Brain pericyte (primary cell): ENCODE measurements at places on chromosomes 7 and 10.

DNA sequence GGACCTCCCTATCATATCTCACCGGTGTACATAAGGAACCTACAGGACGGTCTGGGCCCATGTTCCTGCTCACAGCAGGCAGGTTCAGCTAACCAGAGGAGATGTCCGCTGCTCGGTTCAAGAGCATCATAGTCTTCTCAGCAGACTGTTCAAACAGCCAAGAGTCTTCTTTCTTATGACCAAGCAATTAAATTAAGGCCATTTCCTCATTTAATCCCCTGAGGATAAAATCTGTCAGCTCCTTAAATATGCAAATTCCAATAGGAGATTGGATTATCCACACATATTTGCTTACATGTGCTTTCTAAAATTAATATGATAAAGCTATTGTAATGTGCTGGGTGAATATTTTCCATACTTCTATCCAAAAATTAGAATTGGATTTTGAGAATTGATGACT is 59.7 kb downstream of the LMBR1 start:
- DNase-seq, result no peak

- DNase-seq, result no peak
Observed at GRCh38 chr7:2168615-2169311, 64.0 kb downstream of the MAD1L1 start.

DNA sequence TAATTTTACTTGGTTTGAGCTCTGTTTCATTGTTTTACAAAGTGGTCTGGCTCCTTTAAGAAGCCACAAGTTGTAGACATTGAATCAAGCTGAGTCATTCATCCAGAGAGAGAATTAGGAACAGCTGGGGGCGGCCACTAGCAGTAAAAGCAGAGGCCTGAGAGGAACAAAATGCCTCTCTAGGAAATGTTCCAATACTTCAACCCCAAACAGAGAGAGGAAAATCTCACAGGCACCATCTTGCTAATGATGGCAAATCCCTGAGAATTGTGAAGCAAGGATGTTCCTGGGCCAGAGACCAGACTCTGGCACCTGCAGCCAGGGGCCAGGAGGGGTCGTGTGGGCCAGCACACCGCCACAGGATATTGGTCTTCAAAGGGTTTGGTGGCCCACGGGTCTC is 26.5 kb upstream of the TRIL start:
- DNase-seq, result peak; percentile 26

DNA sequence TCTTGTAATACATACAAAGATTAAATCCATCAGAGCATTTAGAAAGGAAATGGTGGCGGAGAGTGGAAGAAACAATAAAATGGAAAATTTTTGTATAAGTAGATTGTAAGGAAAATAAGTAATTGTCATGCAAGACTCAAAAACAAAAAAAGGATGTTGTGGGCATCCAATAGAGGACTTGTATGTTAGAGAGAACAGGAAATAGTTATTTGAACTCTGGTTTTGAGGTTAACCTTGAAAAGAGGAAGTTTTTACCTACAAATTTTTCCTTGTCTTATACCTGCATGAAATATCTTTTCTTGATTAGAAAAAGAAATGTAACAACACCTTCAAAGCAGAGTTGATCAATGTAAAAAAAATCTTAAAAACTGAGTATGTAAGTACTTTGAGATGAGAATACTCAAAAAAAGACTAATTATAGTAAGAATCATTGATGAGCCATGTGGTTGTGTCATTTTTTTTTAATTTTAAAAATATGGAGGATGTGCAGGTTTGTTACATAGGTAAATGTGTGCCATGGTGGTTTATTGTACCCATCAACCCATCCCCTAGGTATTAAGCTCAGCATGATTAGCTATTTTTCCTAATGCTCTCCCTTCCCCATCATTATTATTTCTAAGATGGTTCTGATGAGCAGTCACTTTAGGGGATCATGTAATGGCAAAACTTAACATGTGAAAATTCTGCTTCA is 11.9 kb downstream of the TMEM106B start:
- no peak for DNase-seq

DNA sequence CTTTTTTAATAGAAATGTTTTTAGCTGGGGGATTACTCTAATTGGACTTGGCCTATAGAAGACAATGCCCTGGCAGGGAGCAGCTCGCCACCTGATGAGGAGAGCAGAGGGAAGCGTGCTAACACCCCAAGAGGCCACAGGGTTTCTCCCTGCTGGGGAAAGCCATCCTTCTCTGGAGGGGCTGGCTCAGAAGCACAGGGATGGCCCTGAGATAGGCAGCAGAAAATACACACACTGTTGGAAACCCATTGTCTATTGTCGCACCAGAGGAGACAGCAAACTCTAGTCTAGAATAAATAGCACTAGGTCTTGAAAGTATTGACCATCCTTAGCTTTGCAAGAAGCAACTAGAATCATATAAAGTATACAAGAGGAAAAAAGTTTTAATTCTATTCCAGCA is 5.4 kb downstream of the COBL start:
- no peak for DNase-seq

DNA sequence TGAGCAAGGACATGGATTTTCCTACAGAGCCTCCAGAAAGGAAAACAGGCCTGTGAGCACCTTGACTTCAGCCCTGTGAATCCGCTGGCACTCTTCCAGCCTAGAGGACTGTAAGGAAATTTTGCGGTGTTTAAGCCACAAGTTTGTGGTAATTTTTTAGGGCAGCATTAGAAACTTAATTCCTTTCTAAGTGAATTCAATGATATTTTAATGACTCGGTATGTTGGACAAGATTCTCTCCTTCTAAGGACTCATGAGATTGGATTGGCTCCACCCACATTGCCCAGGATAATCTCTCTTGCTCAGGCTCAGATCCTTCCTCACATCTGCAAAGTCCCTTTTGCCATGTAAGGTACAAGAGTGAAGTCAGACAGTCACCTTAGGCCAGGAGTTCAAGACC is 4.5 kb downstream of the LYZL2 start:
- DNase-seq, result no peak

GRCh38 chr10:60806921-60807320 is 28.6 kb downstream of the CDK1 start:
- DNase-seq, result no peak

DNA sequence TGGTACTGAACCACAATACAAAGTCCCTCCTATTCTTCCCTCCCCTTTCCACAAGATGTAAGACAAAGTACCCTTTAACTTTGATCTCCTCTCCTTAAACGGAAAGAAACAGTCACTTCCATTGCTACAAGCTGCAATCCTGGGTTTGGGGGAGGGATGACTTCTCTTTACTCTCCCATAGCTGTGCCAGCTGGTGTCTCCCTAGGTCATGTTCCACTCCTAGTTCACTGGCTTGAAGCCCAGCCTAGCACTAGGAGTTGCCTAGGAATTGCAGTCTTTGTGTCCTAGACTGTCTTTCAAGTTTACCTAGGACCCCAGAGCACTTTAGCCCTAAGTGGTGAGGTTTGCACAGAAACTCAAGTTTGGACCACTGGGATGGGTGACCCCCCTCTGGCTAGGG is 311.1 kb downstream of the HPSE2 start:
- no peak for DNase-seq

DNA sequence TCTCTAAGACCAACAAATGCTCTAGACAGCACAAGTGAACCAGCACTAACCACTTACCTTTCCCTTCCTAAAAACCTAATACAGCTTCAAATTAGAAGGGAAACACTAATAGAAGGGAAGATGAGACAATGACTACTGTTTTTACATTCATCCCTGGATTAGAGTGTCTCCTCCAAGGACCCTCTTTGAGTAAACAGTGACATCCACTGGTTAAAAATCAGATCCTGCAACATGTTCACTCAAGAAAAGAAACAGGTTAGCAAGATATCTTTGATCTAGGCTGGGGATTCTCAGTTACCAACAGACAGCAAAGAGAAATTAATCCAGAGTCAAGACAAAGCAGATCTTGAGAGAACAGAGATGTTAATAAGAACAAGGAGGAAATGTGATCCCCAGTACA is 177.7 kb upstream of the GHITM start:
- DNase-seq, result no peak

DNA sequence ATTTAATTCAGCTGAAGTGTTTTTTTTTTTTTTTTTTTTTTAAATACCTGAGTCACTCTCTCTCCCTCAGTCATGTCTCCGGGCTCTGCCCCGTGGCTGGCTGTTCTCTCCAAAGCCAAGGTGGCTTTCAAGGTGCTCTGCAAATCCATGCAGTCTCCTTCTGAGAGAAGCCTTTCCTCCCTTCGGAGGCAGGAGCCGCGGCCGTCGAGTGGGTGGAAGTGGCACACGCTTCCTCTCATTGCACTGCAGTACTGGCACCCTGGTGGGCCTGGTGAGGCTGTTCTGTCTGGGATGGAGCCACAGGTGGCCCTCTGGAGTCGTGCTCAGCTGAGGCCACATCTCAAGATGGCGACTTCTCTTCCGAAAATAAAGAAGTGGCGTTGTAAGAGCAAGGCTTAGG is 221.8 kb downstream of the GLRX3 start:
- no peak for DNase-seq

GRCh38 chr10:79299397-79300241 is 47.6 kb upstream of the PPIF start:
- peak; percentile 69 for DNase-seq

DNA sequence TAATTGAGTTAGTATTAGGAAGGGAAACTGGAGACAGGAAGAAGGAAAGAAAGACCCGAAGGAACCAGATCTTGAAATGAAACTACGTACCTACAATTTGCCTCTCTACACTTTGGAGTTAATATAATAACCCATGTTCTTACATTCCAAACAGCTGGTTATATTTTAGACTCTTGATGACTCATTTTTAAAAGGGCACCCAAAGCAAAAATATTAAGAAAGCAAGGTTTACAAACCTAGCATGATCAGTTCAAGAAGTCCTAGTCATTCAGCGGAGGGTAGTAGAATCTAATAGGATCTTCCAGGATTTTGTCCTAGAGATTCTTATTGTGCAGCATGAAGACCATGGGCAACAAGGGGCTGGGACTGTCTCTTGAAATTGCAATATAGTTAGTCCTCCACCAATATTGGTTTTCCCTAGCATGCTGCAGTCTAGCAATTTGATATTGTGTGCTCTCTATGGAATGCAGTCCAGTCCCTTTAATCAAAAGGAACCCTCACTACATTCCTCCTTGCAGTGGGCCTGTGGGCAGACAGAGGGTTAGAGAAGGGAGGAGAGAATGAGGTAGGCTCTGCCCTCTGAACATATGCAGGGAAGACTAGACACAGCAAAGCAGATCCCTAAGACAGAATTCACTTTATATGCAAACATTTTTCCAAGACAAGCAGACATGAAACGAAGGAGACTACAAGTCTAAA is 230.3 kb downstream of the INHBA start:
- DNase-seq, result no peak

- DNase-seq, result no peak
Observed at GRCh38 chr10:125003901-125004467, 62.1 kb downstream of the ZRANB1 start.

- DNase-seq, result no peak
Observed at GRCh38 chr10:98141484-98142073, 7.1 kb downstream of the R3HCC1L start.

GRCh38 chr10:100997360-100998182 is 2.0 kb upstream of the LZTS2 start:
- peak; percentile 47 for DNase-seq

GRCh38 chr7:29341156-29341555 is 146.6 kb downstream of the CHN2 start:
- no peak for DNase-seq

GRCh38 chr10:929960-930624 is 1.4 kb downstream of the LARP4B start:
- DNase-seq, result no peak

GRCh38 chr10:130959752-130960195 is 351.7 kb downstream of the TCERG1L start:
- DNase-seq, result no peak

DNA sequence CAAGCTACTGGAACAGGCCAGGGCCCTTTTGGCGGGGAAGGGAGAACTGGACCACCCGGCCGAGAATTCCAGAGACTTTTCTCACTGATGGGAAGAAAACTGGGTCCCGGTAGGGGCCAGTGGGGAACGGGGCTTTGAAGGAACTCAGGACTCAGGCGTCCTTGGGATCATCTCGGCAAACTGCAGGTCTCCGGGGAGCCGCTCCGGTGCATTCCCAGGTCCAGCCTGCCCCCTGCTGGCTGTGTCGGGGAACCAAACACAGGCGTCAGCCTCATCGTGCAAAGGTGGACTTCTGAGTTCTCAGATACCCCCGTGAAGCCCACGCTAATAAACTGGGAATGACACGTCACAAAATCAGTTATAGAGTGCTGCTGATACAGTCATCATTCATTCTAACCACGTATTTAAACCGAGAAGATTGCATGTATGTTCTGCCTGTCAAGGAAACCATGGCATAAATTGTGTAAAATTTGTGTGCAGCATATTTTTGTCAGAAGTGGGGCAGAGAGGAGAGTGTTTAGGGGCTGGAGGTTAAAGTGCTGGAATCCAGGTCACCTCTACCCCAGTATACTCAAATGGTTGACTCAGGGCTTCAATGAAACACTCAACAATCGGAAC is 76.1 kb upstream of the CPXM2 start:
- no peak for DNase-seq

- DNase-seq, result no peak
Observed at GRCh38 chr10:11097686-11098085, 80.0 kb downstream of the CELF2 start.

DNA sequence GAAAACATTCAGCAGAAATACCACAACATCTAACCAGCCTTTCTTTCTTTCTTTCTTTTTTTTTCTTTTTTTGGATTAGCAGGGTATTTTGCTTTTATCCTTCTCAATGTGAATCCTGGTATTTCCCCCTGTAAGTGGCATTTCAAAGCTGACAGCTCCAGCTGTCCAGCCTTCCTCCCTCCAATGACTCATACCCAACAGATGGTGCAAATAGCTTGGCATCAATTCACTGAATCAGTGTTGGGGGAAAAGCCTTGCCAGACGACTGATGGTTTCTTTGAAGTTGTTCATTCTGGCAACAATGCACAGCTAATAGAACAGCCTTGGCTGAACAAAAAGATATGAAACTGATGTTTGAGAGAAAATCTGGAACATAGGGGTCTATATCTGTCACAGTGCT is 316.8 kb upstream of the STEAP1 start:
- DNase-seq, result no peak

- no peak for DNase-seq
Observed at GRCh38 chr7:5429253-5429856, 5.7 kb upstream of the TNRC18 start.

DNA sequence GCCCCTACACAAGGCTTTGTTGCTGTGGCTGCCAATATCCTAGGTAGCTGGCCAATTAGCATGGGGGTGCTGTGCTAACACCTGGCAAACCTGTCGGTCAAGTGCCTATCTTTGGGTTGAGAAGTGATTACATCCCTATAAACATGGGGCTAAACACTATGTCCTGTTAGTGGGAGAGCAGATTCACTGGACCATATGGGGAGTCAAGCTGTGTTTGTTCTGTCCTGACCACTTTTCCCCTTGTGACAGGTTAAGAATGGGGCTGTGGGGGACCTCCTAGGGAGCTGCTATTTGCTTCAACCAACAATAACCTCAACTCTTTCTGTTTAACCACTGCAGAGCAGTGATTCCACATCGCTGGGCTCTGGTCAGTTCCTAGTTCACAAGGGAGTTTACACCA is 151.5 kb upstream of the AOAH start:
- DNase-seq, result no peak

GRCh38 chr7:25636168-25636567 is 407.9 kb upstream of the NPVF start:
- no peak for DNase-seq
